ENCODE measurements at places on chromosomes 12 and 14.

- no peak for DNase-seq
Observed at GRCh38 chr12:103241184-103241583, 254.6 kb downstream of the C12orf42 start.

DNA sequence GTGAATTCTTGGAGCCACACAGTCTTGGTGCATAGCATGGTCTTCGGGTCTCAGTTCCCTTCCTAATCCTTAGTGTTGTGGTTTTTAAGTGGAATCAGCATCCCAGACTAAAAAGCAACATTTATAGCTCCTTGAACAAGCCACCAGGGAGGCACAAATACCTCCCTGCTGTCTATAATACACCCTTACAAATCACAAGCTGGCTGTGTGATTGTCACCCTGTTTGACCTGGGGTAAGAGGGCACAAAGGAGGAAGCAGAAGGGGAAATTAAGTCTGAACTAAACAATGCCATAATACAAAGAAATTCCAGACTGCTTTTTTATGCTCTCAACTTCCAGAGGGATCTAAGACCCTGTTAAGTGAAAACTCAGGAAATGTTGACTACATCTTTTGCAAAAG lies 7.7 kb upstream of the MMP19 start:
- no peak for DNase-seq

GRCh38 chr12:38116968-38117367 lies 199.6 kb upstream of the ALG10B start:
- no peak for DNase-seq

DNA sequence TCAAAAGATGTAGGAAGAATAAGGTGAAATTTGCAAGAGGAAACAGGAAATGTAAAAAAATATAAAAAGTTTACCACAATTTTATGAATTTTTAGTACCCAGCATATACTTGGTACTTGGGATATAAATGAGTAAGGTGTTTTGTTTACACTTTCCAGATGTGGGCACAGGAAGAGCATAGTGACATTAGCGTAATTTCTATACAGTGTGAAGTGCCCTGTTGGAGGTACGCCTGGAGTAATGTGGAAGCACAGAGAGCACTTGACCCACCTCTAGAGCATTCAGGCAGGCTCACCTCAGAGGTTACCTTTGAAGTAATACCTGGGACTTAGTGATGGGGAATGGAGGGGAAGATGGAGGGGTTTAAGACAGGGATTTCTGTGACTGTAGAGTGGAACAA lies 89.5 kb downstream of the AEBP2 start:
- no peak for DNase-seq

GRCh38 chr14:79841433-79841832 lies 369.9 kb downstream of the DIO2 start:
- DNase-seq, result no peak

- DNase-seq, result no peak
Observed at GRCh38 chr12:4241592-4241991, 32.0 kb upstream of the CCND2 start.

DNA sequence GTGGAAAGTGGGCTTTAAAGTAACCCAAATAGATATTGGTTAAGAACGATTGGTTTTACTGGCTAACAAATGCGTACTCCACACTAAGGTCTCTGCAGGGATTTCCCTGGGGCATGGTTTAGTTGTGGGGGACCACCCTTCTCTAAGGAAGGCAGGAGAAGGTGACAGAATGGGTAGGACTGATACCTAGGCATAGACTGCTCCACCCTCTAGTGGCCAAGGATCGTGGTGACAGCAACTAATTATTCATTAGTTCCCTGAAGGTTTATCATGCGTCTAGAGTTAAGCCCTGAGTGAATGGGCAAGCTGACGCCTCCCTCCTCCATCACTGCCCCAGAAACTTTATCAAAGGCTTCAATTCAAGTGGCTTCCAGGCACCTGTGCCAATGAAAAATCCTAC lies 9.1 kb downstream of the FAM181A start:
- no peak for DNase-seq

- no peak for DNase-seq
Observed at GRCh38 chr14:70005281-70005805, 126.1 kb downstream of the SMOC1 start.

DNA sequence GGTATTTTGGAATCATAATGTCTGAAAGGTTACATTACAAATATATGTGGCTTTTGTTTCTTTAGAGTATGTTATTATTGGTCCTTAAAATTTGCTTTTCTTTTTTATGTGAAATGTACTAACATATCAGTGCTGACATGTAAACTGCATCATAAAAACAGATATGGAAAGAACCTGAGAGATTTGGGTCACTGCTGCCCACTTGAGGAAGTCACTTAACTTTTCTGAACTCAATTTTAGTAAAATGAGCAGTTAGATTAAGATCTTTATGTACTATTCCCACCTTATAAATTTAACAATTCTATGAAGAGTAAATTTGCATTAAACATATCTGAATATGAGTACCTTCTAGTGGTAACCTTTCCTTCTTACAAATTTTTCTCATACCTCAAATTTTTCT lies 7.5 kb downstream of the PTGR2 start:
- DNase-seq, result no peak

DNA sequence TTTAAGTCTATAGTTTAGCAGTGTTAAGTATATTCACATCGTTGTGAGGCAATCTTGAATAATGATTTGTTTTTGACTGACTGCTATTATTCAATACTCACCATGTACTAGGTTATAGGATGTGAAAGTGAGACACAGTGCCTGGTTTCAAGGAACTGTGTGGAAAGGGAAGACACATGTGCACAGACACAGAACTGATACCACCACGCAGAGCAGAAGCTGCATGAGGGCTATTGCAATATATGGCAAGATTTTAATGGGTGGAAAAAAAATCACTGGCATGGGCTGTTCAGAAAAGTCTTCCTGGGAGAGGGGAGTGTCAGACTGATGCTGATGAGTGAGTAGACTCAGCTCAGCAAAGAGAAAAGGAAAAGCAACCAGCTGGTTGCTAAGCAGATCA lies 10.4 kb downstream of the SLC7A8 start:
- DNase-seq, result no peak

GRCh38 chr12:26112703-26113147 lies 12.1 kb downstream of the BHLHE41 start:
- no peak for DNase-seq

DNA sequence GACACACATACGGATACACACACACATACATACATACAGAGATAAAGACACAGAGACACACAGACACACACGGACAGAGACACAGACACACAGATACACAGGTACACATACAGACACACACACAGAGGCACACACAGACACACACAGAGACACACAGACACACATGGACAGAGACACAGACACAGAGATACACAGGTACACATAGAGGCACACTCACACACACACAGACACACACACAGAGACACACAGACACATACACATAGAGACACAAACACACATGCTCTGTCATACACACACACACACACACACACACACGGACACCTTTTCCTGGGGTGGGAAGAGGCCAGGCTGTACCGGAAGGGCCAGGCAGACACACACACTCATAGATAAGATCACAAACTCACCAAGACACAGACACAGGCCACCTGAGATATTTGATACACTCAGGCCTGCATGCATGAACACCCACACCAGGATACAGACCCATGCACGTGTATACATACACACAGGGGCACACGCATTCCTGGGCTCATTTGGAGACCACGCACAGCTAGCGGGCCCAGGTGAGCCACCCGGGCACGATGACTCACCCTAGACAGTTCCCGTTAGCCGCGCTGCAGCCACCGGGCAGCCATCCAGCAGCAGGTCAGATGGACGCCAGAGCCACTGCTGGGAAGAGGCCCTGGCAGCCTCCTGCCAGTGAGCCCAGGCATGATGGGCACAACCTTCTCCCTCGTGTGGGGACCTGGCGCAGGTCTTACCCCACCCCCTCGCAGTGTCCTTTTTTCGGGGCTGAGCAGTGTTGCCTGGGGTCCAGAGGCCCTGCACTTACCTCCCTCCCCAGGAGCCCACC lies 1.8 kb upstream of the AHNAK2 start:
- peak; percentile 62 for DNase-seq

- DNase-seq, result no peak
Observed at GRCh38 chr12:127749416-127749815, 517.6 kb upstream of the TMEM132C start.

DNA sequence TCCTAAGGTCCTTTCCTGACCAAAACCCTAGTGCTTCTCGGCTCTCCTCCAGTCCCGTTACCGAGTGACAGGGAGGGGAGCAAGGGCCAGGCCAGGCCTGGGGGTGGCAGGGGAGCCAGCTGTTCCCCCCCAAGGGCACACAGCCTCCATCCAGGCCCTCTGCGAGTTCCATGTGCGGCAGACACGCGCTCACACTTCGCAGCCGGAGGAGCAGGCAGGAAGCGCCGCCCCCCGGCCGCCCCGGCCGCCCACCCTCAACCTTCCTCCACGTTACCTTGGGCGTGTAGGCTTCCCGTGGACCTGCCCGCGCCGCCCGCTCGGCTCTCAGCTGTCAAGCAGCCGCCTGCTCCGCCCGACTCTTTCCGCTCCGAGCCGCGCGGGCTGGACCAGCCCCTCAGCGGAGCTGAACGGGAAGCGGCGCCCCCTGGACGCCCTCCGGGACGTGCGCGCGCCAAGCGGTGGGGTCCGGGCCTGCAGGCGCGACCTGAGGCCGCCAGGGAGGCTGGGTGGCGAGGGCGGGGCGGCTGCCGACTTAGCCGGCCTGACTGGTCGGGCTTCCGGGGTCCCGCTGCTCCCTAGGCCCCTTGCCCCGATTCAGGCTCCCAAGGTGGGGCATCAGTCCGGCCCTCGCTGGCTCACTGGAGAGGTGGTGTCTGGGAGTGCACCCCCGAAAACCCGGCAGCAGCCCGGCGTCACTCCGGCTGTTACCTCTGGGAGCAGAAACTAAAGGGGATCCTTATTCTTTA lies at the start of gene CRACR2A:
Gene CRACR2A (minus strand): TSS at position 369 of the 746 bp plus-strand sequence. CDS start 56,110 bp downstream, outside the sequence.
- peak; percentile 59 for DNase-seq

DNA sequence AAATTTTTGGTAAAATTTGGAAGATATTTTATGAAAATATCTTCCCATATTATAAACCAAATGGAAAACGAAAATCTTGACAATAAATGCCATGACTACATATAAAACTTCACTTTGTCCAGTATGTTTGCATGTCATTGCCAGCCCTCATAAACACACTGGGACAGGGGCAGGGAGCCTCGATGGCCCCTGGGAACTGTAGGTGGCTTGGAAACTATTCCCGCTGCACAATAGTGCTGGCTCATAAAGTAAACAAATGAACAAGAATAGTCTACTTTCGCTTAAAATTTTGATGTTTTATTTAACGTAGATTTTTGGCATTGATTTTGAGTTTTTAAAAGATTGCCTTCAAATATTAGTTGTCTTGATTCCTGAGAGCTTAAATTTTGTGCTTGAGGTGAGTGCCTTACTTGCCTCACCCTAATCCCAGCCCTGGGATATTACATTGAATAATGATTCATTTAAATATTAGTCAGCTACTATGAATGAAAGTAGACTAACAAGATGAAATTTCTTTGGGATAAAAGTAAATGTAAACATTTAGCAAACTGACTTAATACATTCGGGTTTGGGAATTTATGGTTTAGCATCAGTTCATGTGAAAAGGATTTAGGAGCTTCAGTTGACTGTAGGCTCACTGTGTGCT lies 74.0 kb upstream of the PKP2 start:
- no peak for DNase-seq

DNA sequence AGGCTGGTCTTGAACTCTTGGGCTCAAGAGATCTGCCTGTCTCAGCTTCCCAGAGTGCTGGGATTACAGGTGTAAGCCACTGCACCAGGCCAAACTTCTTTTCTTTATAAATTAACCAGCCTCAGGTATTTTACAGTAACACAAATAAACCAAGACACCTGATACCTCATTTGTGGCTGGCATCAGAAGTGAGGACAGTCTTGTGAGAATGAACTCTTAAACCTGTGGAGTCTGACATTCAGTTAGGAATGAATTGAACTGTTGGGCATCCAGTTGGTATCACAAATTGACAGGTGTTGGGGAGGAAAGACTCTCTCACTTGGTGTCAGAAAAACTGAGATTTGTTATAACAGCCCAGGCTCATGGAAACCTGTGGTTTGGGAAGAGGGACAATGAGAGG lies 120.5 kb downstream of the DENND5B start:
- DNase-seq, result no peak
